ENCODE measurements at places on chromosomes 13 and 19.
A peak's percentile ranks its signal among the peaks of the same experiment; 100 is the strongest.

DNA sequence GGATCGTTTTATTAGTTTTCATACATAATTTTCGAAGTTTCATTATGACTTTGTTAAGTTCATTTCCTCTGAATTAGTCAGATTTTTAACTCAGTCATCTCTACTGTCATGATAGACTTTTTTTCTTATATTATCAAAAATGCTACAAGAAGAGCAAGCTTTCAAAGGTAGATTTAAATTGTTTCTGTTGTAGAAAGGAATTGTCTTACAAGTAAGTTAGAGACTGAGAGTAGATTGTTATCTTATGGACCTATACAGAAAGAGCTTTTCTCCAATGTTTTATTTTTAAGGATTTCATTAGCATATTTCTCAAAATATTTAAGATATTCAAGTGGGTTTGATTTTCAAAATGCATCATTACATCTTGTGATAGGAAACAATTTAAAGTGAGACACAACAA, 2.7 kb downstream of the MAB21L1 start:
- no peak for DNase-seq

GRCh38 chr13:26707122-26708006, 53.2 kb downstream of the GPR12 start:
- peak; percentile 16 for DNase-seq

GRCh38 chr19:54586397-54586796, 7.0 kb upstream of the LILRA1 start:
- no peak for DNase-seq

DNA sequence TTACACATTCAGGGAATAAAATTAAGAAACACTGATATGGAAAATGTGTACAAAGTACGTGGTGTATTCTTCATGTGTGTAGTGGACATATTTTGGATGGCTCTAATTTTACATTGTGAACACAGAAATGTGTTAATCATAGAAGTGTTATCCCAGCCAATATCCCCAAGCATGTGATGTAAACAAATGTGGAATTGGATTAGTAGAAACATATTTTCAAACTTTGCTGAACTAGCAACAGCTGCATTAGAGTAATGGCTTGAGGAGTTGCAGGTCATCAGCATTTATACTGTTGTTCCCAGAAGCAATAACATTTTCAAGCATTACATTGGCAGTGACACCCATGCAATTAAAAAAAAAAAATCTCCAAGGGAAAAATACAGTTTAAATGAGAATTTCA, 600.6 kb downstream of the SLITRK1 start:
- no peak for DNase-seq

GRCh38 chr19:33464733-33465115, 56.9 kb downstream of the PEPD start:
- DNase-seq, result no peak

GRCh38 chr13:106186366-106187030, 349.0 kb downstream of the EFNB2 start:
- DNase-seq, result no peak

DNA sequence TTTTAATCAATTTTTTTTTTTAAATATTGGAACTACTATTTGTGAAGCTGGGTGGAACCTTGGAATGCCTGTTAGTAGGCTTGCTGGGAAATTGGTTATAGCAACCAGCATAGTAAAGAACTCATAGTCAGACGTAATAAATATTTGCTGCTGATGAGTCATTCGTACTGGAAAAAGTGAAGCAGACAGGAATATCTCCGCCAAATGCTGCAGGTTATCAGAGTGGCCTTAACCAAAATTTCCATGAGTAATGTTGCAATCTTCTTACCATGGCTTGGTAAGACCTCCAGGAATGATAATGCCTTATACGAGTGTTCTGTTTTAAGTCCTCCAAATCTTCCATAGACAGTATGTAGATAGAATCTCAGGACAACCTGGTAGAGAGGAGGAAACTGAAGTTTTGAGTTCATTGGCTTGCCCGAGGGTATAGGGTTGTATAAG, 34.2 kb downstream of the MBNL2 start:
- DNase-seq, result no peak

DNA sequence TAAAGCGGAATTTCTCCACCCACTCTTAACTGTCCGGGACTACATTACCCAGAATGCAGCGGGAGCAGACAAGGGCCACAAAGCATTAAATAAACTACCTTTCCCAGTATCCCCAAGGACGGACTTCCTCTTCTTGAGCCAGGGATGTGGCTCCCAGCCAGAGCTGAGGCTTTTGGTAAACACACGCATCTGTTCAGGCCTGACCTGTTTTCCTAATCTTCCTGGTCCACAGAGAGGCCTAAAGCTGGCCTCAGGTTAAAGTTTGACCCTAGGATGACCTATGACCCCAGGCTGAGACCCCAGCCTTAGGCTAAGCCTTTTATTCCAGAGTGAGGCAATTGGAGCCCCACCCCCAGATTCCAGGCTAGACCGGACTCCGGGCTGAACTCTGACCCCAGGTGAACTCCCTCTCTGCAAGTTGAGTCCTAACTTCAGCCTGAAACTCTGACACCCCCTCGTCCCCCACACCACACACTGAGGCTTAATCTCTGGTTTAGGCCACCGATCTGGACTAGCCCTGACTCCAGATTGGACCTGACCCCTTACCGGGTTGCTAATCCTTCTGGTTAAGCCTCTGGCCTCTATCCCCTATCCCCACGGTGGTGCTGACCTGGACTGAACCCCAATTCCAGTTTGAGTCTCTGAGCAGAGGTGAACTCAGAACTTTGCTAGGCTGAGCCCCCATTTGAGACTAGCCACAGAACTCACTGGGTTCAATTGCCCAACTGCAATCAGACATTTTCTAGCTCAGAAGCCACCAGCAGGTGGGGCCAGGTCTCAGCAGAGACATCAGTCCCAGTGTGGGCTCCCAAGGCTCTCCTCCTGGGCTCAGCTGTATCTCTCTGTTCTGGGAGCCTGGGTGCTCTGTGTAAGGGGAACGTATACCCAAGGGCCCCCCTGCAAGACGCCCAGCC, 750 bp upstream of the GPR108 start:
- DNase-seq, result peak; percentile 80

DNA sequence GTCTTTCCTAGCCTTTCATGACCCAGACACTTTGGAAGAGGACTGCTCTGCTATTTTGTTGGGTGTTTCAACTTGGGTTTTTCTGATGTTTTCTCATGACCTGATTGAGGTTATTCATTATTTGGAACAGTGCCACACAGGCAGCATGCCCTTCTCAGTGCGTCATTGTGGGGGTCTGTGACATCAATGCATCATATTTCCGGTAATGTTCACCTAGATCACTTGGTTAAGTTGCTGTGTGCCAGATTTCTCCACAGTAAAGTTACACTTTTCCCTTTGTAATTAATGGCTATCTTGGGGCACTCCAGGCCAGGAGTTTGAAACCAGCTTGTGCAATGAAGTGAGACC, 124.4 kb downstream of the SIPA1L3 start:
- no peak for DNase-seq

DNA sequence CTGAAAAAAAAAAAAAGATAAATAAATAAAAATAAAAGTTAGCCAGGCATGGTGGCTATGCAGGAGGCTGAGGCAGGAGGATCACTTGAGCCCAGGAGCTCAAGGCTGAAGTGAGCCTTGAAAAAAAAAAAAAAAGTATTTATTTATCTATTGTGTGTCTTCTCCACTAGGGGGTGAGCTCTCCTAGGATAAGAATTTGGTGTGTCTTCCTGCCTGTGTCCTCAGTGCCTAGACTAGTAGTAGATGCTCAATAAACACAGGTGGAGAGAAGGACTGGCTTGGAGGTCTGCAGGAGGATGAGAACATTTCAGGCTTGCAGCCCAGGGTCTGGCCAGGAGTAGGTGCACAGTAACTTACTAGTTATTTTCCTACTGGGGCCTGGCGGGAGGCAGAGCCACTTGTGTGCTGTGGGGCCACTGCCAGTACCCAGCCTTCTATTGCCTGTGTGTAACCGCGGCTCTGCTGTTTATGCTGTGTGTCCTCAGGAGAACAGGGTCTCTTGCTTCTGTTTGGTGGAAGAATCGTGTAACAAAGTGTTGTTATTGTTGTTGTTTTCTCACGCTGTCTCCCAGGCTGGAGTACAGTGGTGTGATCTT, 5.4 kb downstream of the LMTK3 start:
- DNase-seq, result peak; percentile 60

DNA sequence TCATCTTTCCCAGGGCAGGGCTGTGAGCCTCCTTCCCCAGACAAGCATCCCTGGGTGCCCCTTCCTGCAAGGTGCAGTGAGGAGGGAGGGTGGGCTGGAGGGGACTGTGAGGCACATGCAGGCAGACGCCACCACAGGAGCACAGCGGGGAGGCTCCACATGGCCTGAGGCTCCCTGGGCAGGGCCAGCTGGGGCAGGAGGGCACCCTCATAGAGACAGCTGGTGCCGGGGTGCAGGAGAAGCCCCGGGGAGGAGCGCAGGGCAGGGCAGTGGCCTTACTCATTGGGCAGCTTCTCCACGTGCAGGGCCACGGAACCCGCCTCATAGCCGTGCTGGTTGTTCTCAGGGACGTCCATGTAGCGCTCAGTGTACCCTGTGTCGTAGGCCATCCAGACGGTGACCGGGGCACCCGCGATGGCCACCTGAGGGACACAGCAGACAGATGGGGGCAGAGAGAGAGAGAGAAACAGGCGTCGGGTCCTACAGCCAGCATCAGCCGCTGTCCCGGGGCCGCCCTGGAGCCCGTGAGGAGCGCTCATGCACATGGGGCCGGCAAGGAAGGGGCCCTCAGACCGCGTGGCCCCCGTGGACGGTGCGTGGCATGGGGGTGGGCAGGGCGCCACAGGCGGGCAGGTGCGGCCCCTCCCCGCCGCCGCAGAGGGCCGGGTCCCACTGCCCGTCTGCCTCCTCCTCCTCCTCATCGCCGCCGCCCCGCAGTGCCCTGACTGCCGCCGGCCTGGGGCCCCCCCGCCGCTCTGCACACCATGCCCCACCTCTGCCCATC, 12.5 kb upstream of the MYDGF start:
- DNase-seq, result no peak
